ENCODE measurements at places on chromosomes 11 and 22.

GRCh38 chr11:63395697-63396096 is 26.1 kb downstream of the SLC22A9 start:
- no peak for DNase-seq

GRCh38 chr22:33792832-33793231 is 127.4 kb downstream of the LARGE1 start:
- DNase-seq = no peak

DNA sequence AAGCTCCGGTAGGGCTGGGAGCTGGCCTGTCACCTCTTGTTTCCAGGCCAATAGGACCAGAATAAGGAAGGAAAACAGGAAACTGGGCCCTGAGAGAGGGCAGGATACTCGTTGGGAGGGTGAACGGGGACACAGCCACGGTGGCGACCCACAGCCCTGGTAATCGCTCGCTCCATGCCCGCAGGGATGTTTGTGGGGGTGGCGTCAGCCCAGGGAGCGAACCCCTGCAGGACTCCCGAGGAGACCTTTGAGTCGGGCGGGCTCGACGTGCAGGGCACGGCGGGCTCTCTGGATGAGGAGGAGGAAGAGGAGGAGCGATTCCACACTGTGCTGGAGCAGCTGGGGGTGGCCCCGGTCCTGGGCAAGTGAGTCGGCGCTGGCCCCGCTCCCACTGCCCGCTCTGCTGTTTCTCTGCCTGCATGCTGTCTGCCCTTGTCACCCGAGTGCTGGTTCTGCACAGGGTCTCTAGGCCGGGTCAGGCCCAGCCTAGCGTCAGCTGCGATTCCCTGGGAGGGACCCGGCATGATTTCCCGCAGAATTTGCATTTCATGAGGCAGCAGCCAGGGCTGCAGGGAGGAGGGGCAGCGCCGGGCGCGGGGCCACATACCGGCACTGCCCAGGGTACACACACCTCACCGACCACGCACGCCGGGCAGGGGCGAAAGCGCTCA is 1.6 kb downstream of the CRACR2B start:
- DNase-seq = peak; percentile 34

- DNase-seq = no peak
Observed at GRCh38 chr11:46471943-46472661, 80.5 kb upstream of the CHRM4 start.

DNA sequence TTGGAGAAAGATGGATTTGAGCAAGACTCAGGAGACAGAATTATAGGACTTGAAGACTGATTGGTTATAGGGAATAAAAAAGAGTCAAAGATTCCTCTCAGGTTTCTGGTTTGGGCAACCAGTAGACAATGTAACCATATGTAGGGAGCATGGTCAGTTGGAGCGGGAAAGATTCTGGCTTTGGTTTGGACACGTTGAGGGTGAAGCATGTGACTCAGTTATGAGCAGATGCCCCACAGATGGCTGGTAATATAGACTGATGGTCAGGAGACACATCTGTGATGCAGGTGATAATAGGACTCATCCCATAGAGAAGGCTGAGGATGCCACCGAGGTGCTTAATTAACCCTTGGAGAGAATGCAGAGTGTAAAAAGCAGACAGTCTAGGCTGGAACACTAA is 132.1 kb downstream of the CD44 start:
- no peak for DNase-seq
